ENCODE measurements at places on chromosomes 3 and 15.

DNA sequence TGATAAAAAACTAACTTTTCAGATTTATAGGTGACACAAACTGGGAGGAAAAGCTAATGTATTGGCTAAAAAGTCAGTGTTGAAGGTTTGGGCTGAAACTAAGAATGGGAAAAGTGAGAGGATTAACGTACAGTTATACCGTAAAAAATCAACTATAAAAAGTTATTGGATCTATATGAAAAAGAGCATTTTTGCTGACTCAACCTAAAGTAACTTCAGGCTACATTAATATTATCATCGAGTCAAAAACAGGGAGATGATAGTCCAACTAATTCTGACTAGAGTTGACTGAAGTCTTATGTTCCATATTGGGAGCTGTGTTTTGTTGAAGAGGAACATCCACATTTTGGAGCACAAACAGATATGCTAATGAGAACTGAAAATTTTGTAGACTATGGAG is 19.9 kb downstream of the ZNF654 start:
- no peak for DNase-seq

DNA sequence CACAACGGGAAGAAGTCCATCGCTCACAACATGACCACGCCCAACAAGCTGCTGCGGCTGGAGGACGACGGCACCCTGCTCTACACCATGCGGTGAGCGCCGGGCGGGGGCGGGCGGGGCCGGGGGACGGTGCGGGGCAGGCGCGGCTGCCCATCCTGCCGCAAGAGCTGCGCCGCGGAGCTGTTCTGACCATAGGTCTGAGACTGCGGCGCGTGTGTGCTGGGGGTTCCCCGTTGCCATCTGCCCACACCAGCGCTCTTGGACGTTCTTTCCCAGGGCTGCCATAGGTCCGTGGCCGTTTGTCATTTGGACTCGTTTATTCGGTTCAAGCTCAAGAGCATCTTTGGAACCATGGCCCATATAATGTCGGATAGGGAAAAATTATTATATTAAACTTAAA is 16.6 kb downstream of the GABRA5 start:
- no peak for DNase-seq

DNA sequence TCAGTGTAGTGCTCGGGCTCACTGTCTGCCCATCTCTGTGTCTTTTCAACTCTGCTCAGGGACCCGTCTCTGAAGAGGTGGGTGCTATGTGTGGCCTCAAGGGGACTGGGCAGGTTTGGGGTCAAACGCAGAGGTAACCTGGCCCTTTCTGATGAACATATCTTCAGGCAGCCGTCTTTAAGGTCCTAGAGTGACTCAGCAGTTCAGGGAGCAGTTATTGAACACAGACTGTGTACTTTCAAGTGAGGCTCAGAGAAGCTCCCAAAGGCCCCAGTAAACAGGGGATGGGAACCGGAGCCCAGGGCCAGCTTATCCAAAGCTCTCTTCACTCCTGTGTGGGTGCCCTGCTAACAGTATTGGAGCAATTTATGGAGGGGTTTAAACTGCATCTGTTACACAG is 73.1 kb downstream of the WDR76 start:
- no peak for DNase-seq

- peak; percentile 34 for DNase-seq
Observed at GRCh38 chr3:28476194-28476593, 127.6 kb upstream of the AZI2 start.

DNA sequence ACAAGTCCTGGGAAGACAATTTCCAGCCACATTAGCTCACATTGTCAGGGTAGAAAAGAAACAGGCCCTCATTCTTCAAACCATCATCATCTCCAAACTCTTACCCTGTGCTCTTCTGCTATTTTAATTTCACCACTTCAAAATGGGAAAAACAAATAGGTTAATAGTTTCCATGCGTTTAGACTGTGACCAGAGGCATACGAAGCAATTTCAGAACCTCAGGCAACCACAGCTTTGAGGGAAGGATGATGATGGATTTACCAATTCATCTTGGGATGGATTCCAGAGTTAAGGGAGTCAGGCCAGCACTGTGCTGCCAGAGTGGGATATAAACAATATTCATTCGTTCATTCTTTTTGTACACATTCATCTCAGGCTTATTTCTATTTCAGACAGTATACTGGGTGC is 307.8 kb upstream of the TPRG1 start:
- DNase-seq, result no peak

GRCh38 chr3:139718415-139718814 is 40.6 kb upstream of the NMNAT3 start:
- peak; percentile 33 for DNase-seq

DNA sequence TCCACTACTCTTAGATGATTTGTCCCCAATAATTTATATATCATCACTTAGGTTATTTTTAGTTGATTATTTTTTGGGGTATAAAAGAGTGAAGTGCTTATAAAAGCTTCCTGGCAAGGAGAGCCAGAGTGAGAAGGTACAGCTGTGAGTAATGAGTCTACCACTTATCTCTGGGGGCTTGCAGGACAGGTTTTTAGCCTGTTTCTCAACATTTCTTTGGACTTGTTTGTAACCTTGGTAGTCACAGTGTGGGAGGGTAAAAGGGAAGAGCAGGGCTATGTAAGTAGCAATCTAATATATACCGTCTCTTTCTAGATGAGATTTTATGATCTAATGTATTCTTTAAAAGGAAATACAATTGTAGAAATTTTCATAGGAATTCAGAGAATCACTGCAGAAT is 321.3 kb upstream of the GOLIM4 start:
- DNase-seq, result no peak

- no peak for DNase-seq
Observed at GRCh38 chr3:158248261-158248660, 138.4 kb downstream of the RSRC1 start.

DNA sequence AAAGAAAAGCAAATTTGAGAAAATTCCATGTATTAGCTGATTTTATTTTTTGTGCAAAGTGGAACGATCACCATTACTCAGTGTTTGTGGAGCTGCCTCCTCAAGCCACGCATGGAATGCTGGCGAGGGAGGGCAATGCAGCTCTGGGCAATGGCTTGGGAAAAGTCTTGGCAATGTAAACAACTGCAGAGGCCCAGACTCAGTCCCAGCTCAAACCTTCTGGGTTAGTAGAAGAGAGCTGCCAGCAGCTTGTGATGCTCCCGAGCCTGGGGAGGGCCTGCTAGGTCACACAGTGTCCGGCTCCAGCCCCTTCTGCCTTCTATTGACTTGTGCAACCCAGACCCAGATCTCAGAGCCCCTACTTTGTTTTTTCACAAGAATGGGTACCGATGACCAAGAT is 4.3 kb downstream of the EPHB1 start:
- no peak for DNase-seq

DNA sequence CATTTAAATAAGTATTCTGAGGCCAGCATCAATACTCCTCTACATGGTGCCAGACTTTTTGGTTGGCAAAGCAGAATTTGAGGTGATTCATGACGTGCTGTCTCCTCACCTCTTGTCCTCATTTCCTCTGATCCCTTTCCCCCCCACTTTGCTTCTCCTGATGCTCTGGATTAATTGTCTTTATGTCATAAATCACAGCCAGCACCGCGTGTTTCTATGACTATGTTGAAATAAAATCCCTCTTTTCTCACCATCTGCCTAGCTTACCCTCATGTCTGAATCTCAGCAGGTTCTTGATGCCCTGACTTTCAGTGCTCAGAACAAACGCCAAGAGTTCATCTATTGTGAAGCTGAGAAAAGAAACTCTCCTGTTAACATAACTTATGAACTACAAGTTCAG is 19.7 kb upstream of the PTPRG start:
- DNase-seq, result no peak

- DNase-seq, result no peak
Observed at GRCh38 chr15:38905632-38906031, 341.0 kb upstream of the RASGRP1 start.

GRCh38 chr15:41566121-41566885 is 7.3 kb downstream of the TYRO3 start:
- no peak for DNase-seq

- DNase-seq, result no peak
Observed at GRCh38 chr3:4804161-4805058, 174.8 kb upstream of the BHLHE40 start.

GRCh38 chr3:175186511-175186910 is 327.4 kb downstream of the NAALADL2 start:
- no peak for DNase-seq

- DNase-seq, result no peak
Observed at GRCh38 chr3:34387826-34388564, 589.6 kb downstream of the PDCD6IP start.

GRCh38 chr3:71771126-71771525 is 13.8 kb downstream of the PROK2 start:
- no peak for DNase-seq

DNA sequence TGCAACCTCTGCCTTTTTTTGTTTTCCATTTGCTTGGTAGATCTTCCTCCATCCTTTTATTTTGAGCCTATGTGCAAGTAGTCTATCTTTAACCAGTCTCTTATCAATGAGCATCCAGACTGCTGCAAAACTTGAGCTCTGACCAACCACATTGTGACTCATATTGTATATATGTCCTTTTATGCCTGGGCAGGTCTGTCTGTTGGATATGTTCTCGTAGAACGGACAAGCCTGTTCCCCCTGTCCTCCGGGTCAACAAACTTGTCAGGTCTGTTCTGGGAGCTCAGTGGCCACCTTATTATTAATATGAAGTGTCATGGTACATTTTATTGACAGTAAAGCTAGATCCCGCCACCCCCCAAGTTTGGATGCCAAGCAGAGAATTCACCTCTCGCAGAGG is 252.9 kb upstream of the ST8SIA2 start:
- no peak for DNase-seq

GRCh38 chr3:174362556-174362955 is 496.6 kb upstream of the NAALADL2 start:
- no peak for DNase-seq

DNA sequence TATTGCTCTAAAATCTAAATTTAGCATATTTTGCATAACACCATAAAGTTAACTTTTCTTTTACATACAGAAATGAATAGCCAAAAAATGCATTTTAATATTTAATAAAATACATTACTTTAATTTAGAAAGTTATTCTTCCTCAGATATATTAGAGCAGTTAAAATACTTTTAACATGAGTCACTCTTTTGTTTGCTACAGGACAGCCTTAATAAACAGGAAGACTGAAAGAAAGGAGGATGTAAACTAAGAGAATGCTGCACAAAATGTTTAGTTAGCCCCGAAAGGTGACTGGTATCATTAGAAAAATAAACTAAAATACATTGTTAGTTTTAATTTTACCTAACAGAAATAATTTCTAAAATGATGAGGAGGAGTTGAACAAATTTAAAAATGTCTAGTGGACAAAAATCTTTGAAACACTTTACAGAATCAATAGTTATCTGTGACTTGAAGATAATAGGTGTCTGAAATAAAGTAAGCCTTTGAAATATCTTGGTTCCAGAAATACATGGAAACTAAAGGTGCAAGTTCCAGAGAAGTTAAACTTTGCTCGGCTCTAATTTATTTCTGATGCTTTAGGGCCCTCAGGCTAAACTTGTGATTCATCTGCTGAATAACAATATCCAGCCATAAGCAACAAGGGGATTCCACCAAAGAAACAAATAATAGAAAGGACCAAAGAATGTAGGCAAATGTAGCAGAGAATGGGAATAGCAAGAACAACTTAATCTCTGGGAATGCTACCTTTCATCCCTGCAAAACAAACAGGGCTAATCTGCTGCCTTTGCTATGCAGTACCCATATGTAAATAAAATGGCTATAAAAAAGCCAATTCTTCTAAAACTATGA is 138.3 kb upstream of the UBP1 start:
- peak; percentile 17 for DNase-seq

GRCh38 chr3:55309336-55309735 is 177.8 kb downstream of the WNT5A start:
- no peak for DNase-seq

- DNase-seq, result peak; percentile 97
Observed at GRCh38 chr3:38496131-38496910, at the start of gene EXOG. Gene EXOG (plus strand): TSS chr3:38496340. CDS start chr3:38496368, 28 bp downstream.

GRCh38 chr3:52400275-52400793 is 44.6 kb downstream of the SEMA3G start:
- no peak for DNase-seq

- DNase-seq, result no peak
Observed at GRCh38 chr3:177015881-177016280, 181.4 kb downstream of the TBL1XR1 start.

- DNase-seq, result no peak
Observed at GRCh38 chr3:13783476-13783875, 96.4 kb downstream of the WNT7A start.

GRCh38 chr3:138332472-138333073 is 2.9 kb upstream of the NME9 start:
- DNase-seq, result no peak

DNA sequence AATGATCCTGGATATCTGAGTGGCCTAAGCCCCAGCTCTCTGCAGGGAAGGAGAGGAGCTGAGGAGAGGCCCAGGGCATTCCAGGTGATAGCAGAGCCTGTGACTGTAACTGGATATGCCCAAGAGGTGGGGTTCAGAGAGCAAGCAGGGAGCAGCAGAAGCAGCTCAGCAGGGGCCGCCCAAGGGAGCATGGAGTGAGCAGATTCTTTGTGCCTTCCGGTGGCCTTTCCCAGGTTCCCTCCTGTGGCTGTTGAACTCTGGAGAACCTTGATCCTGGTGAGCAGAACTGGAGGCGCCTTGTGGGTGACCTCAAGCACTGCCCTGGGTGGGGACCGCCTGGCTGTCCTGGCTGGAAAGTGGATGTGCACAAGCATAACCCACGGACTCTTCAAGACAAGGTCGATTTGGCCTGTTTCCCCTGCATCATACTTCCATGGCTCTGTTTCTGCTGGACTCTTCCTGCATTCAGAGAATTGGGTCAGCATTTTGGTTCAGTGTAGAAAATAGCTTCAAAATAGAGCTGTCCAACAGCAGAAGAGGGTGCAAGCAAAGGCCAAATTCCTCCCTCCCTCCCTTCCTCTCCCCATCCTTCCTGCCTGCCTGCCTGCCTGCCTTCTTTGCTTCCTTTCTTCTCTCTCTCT is 76.1 kb downstream of the ARNT2 start:
- no peak for DNase-seq

DNA sequence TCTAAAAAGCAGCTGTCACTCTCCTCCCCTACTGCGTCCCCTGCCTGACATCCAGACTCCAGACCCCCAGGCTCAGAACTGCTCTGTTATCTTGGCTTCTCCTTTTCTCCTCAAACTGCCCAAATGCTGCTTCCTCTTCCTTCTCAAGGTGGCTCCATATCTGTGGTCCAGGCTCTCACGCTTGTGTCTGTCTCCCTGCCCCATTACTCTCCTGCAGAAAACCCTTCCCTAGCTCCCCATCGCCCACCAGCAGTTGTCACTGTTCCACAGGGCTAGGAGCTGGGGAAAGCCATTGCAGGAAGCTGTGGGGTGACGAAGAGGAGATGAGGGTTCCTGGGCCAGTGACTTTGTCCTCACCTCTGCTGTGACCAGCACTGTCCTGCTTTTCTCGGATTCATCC is 30.7 kb upstream of the CGNL1 start:
- DNase-seq, result peak; percentile 70

DNA sequence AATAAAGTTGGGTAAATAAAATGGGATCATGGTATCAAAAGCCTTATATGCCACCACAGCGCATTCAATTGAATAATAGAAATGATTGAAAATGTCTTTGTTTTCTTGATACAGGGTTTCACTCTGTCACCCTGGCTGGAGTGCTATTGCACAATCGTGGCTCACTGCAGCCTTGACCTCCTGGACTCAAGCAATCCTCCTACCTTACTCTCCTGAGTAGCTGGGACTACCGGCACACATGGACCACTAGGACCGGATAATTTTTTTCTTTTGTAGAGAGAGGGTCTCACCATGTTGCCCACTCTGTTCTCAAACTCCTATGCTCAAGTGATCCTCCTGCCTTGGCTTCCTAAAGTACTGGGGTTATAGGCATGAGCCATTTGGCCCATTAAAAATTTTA is 33.8 kb upstream of the BBX start:
- no peak for DNase-seq

GRCh38 chr3:13235079-13235478 is 161.8 kb upstream of the IQSEC1 start:
- peak; percentile 67 for DNase-seq

All from HuH-7 (cell line).